Kasumi-1 (cell line): ENCODE measurements at places on chromosomes 4 and X.

GRCh38 chrX:118823263-118824172 lies at the start of gene ZCCHC12:
Gene ZCCHC12, plus strand, starts transcription at chrX:118823824. Its CDS starts 1,421 bp downstream, at chrX:118825245.
- DNase-seq = peak; percentile 56

- no peak for DNase-seq
Measured at GRCh38 chrX:13219991-13220764, 99.7 kb downstream of the ATXN3L start.

GRCh38 chrX:22648281-22648680 lies 351.5 kb upstream of the DDX53 start:
- DNase-seq = no peak

DNA sequence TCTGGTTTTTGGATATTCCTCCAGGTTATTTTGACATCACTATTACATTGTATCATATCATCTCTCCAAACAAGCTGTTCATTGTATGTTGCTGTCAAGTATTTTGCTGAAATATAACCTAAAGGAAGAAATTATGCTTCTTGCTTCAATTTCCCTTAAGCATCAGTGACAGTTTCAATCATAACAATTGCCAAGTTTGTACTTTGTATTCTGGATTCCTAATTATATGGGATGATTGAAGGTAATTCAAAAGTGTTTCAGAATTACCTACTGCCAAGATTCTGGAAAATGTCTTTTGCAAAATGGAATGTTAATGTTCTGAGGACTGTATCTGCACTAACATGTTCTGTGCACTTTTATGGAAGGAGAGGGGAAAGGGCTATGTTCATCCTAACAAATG lies 228.7 kb downstream of the PRDM5 start:
- DNase-seq = no peak

DNA sequence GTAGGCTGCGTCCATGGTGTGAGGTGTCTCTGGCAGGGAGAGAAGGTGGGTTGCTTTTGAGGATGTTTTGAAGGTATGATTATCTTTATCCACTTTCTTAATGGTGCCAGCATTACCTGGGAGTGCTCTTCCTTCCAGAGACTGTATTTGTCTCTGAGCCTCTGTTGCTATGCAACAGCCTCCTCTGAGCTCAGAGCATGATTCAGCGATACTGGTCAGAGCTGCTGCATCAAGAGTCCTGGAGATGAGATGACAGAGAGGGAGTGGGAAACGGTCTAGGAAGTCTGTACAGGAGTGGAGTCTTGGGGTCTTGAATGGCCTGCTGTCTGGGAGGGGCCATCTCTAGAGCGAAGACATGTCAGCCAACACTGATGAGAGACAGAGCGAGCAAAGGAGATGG lies 104.4 kb upstream of the RAB40AL start:
- DNase-seq = no peak

DNA sequence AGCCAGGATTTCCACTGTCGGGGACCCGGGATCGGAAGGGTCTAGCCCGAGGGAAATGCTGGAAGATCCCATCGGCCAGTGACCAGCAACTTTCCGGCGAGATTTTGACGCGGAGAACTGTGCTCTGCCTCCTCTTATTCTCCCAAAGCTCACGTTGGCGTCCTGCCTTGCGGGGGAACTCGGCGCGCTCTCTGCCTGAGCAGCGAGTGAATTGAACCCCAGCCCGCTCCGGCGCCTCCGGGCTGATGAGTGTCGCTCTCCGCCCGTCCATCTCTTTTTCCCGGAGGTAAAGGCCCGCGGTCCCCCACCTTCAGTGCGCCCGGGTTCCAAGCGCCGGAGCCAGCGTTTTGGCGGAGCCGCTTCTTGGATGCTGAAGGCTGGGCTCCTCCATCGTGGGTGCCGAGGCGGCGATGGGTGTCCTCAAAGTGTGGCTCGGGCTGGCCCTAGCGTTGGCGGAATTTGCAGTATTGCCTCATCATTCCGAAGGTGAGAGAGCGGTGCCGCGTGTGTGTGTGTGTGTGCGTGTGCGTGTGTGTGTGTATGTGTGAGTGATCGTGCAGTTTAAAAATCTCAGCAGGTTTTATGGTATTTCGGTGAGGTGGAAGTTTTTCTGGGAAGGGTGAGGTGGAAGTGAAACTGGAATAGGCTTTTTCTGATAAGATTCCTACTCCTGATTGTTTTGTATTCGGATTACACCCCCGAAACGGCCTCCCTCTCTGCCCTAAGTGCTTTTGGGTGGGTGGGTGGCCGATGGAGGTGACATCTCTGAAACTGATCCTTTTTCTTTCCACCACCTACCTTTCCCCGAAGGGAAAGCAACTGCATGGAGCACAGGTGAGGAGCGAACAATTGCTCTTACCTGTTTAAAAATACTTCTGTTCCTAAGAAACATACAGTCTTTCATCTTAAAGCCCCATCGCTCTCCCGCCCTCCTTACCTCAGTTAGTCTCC lies 752 bp downstream of the FRAS1 start:
- DNase-seq = peak; percentile 20

- no peak for DNase-seq
Measured at GRCh38 chr4:155855897-155856296, 10.2 kb downstream of the ASIC5 start.

DNA sequence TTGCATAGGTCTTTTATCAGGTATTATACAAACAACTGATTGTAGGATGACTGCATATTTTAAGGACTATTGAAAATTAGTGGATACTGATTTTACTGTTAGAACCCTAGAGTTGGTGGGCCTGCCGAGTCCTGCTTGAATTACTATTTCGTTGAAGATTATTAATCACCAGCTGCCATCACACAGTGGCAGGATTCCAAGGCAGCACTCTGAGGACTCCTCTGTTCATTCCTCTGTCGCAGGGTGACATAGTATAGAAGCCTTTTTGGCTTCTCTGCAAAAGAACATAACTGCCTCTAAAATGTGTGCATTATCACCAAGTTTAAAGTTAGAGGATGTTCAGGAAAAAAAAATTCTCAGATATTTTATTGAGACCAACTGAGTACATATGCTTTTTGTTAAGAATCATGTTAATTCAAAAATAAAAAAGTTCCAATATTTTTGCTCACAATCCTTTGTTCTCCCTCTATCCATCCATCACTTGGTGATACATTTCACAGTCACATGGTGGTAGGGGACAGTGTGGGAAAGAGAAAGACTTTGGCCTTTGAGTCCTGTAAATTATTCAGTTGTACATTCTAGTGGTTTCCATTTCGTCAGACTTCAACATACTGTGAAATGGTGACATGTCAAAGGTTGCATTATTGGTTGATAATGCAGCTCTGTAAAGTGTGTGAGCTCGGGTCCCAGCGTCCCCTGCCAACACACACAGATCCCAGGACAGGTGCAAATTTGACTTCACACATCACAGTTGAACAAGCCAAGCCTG lies 332.5 kb downstream of the GRID2 start:
- no peak for DNase-seq

- DNase-seq = no peak
Measured at GRCh38 chr4:3409571-3410091, 32.1 kb upstream of the HGFAC start.

DNA sequence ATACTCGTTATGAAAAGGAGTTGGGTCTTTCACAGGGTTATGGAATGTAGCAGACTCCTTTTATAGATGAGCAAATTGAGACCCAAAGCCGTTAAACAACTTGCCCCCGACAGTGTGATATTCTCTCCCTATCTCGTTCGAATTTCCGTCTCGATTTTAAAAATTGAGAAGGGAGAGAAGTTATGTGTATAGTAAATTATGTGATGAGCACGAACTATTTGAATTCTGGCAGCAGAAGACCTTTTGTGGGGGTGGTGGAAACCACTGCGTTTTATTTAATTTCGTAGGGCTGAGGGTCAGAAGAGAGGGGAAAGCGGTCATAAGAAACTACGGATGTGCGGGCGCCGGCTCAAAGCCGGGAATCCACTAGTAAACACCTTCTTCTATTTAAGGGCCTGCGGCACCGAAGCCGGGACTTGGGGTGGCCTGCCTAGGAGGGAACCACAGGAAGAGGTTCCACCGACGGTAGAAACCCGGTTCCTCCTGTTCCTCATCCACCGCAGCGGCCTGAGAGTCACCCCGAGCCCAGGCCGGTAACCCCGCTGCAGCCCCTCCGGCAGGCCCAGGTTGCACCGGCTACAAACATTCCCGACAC lies 1.5 kb upstream of the DDX3X start:
- peak; percentile 12 for DNase-seq

- DNase-seq = no peak
Measured at GRCh38 chr4:3234171-3235029, 14.6 kb upstream of the MSANTD1 start.

DNA sequence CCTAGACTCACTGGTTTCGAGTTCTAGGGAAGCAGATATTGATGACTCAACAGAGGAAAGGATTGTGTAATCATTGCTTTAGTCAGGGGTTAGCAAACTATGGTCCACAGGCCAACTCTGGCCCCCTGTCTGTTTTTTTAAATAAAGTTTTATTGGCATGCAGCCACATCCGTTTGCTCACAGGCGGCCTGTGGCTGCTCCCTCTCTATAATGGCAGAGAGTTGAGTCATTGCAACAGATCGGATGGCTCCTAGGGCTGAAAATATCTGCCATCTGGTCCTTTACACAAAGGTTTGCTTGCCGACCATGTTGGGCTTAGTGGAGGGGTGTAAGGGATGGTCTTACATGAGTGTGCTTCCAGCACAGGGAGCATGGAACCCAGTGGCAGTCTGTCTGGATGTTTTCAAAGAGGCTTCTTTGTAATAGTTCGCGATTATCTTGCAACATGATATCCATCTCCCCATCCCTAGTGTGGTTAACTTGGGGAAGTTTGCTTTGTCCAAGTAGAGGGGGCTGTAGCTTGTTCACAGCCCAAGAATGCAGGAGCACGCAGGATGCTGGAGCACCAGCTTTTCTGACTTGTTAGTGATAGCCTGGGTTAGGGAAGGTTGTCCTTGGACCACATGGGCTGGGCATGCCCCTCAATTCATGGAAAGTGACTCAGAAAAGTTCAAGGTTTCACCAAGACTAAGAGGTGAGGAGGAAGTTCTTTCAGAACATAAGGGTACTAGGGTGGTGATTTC lies 59.3 kb upstream of the CLDN34 start:
- no peak for DNase-seq

GRCh38 chr4:158094413-158095134 lies 78.3 kb downstream of the GASK1B start:
- no peak for DNase-seq

DNA sequence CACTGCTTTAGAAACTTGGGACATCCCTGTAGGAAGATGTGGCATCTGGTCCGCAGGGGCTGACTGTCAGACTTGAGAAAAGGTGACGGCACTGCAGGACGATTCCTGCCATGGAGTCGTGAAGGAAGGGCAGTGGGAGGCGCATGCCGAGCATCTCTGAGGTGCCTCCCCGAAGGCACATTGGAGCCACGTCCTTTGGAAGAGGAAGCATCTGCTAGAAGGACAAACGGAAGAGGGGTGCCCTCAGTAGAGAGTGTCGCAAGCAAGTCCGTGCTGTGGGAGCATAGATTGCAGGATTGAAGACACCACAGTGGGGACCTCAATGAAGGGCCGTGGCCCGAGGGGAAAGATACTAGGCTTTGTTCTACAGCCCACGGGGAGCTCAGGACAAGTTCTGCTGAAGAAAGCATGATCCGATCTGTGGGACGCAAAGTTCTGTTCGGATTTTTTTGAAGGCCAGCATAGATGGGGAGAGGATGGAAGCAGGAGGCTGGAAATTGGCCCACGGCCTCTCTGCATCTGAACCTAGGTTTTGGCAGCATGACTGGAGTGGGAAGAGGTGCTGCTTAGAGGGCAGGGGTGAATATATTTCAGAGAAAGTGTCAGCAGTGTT lies 24.2 kb upstream of the HELT start:
- DNase-seq = peak; percentile 70

- DNase-seq = no peak
Measured at GRCh38 chr4:113602646-113603228, 158.8 kb downstream of the CAMK2D start.

GRCh38 chrX:124910611-124911010 lies 409.1 kb upstream of the TEX13C start:
- no peak for DNase-seq

- DNase-seq = no peak
Measured at GRCh38 chr4:135277068-135277979, 1075.7 kb upstream of the PABPC4L start.

DNA sequence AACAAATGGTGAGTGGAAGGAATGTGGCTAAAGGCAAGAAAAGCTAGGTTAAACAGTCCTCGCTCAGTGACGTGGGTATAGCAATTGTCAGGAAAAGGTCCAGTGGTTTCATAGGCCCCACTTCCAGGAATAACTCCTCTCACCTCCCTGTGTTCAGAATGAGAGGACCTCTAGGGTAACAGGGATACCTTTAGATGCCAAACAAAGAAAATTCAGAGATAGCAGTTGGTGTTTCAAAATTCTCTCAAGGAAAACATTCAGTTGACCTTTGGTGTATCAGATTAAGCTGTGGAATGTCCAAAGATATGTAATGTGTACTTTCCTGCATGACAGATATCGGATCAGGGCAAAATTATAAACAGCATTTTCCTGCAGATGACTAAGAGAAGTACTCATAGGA lies 155.9 kb downstream of the ARHGAP6 start:
- DNase-seq = no peak

GRCh38 chr4:20338841-20339240 lies 87.1 kb downstream of the SLIT2 start:
- DNase-seq = no peak

DNA sequence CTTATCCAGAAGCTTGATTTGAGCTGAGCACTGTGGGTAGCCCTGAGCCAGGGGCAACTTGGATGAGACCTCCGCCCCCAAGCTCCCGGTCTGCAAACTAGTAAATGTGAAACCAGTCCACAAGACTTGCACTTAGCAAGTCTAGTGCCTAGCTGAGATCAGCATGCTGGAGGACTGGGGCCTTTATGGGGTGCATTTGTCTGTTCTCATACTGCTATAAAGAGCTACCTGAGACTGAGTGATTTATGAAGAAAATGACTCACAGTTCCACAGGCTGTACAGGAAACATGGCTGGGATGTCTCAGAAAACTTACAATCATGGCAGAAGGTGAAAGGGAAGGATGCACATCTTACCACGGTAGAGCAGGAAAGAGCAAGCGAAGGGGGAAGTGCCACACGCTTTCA lies 42.1 kb upstream of the HOPX start:
- DNase-seq = peak; percentile 45

DNA sequence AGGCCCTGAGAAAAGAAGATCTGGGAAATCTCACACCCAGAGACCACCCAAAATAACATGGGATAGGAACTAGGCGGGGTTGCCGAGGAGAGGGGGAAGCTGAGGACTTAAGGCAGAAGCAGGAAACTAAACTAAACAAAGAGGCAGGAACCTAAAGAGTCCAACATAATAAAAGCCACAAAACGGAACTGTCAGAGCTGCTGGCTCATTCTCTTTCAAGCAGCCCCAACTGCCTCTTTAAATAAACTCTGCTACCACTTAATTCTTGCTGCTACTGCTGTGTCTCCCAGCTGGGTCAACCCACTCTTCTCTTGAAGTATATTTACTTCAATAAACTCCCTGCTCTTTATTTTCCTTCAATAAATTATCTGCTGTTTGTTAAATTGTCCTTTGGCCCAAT lies 44.5 kb downstream of the MAGEB16 start:
- DNase-seq = peak; percentile 87

GRCh38 chr4:42965326-42965725 lies 72.8 kb downstream of the GRXCR1 start:
- no peak for DNase-seq

DNA sequence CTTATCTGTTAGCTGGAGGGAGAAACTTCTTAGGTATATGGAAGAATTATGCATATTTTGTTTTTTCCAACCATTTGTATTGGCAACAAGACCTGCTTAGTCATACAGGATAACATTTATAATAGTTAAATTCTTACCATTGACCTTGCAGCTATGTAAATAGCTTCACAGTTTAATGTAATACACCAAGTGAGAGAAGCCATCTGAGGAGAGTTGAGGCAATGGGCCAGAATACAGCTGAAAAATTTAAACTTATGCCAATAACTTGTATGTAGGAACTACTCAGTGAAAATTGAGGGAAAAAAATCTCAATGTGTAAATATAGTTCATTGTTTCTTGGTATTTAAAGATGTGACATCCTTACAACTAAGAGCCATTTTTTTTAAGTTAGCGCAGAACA lies 273.5 kb downstream of the DACH2 start:
- no peak for DNase-seq
